ENCODE measurements at places on chromosomes 11 and 22.
A peak's percentile ranks its signal among the peaks of the same experiment; 100 is the strongest.

- DNase-seq = no peak
Measured at GRCh38 chr22:42912059-42912458, 55.0 kb upstream of the ARFGAP3 start.

DNA sequence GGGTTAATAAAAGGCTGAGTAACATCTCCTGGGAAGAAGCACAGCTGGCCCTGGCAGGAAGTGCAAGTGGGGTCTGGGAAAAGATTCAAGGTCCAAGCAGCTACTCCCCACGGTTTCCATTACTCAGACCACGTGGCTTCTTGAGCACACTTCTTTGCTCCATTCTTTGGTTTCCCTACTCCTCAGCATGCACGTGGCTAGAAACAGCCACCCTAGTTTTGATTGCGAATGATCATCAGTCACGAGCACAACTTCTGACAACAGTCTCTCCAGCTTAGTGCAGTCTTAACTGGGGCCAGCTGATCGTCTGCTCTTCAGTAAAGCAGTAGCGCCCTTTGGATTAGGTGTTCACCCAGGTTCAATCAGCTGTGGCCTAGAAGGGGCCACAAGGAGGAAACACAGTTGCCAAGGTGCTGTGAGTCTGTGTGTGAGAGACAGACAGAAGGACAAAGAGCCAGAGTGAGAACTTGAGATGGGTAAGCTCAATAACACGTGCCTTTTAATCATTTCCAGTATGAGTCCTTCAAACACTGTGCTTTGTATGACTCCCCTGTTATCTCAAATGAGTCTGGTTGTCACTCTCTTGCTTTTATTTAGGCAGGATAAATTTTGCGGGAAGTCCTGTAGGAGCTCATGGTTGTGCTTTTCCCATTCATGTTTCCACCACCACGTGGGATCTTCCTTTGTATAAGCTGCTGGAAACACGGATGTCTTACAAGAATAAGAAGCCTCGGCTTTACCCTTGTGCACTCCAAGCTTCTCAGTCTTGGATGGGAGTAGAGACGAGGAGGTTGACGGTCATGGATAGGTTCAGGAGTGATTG lies 901 bp upstream of the PARVA start:
- peak; percentile 9 for DNase-seq

DNA sequence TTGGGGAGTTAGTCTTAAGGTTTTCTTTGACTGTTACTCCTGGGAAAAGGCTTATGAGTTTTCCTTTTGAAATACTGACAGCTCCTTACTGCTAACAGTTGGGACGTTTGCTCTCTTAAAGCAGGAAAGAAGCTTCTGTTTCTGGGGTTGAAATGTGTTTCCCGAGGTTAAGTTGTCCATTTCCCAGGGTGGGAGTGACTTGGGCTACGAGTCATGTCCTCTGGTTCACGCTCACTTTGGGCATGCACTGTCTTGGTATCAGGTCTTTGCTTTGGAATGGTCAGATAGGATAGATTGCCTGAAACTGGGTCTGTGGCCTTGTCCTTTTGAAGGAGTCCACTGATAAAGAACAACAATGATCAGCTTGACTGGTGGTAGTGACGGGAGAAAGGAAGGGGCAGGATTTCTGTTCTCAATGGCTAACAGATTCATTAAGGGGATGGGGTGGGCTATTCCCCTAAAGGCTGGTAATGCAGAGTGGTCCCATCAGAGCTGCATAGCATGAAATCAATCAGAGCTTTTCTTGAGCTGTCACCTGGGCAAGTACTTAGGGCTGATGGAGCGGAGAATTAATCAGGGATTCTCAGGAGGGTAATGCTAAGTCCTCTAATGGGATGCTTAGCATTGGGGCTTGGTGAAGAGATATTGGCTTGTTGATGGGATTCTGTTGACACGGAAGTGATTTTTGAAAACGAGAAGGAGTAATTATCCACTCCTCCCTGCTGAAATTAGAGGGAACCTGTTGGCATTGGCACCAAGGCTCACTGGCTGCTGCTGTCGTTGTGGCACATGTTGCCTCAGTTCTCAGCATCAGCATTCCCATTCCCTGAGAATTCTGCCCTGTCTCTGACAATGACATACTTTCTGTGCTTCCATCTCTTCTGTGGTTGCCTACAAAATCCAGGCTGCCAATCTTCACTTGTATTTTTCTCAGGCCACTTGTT lies 81.6 kb downstream of the TEAD1 start:
- no peak for DNase-seq

DNA sequence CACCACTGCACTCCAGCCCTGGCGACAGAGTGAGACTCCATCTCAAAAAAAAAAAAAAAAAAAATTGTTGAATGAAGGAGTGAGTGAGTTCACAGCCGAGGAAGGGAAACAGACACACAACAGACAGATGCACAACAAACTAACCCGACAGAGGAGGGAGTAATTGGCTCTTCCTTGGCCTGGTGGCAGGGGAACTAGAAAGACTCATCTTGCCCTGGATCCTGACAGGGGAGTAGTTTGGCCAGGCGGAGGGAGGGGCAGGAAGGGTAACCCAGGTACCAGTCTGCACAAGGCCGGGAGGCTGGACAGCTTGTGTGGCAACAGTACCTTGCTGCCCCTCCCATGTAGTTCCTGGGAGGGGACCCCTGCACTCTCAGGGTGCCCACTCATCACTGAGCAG lies 106.9 kb downstream of the KIAA1671 start:
- no peak for DNase-seq

All from natural killer cell (primary cell).